OCI-LY7 (cell line): ENCODE measurements at places on chromosomes 7 and 10. TPM values are rescaled to one million over a fixed set of nuclear protein-coding genes. Genes with fewer than 3 reads are reported as not detected.
A peak's percentile ranks its signal among the peaks of the same experiment; 100 is the strongest.

Gene TSPAN33
- 37.8 and 44.8 TPM in 2 replicates for total RNA-seq

- no peak for DNase-seq
Observed at GRCh38 chr7:42311195-42311594, 74.2 kb upstream of the GLI3 start.

- DNase-seq: no peak
Observed at GRCh38 chr10:104427989-104428388, 74.4 kb downstream of the CFAP58 start.

GRCh38 chr7:127874951-127875608 is 156.2 kb downstream of the LRRC4 start:
- no peak for DNase-seq

DNA sequence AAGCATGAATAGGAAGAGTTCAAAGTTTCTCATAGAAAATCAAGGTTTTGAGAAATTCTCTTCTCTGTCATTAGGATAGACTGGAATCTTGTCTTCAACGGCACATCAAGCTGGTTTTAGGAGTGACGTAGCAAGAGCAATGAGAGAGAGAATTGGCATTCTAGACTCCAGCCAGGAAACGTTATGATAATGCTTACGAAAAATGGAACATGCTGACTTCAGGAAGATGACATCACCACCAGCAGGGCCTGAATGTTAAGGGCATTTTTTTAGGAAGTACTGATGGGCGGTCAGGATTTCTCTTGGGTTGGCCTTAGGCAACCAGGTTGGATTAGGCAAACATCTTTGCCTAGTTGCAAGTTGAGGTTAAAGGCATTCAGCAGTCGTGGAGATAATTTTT is 213.2 kb upstream of the CTBP2 start:
- no peak for DNase-seq

DNA sequence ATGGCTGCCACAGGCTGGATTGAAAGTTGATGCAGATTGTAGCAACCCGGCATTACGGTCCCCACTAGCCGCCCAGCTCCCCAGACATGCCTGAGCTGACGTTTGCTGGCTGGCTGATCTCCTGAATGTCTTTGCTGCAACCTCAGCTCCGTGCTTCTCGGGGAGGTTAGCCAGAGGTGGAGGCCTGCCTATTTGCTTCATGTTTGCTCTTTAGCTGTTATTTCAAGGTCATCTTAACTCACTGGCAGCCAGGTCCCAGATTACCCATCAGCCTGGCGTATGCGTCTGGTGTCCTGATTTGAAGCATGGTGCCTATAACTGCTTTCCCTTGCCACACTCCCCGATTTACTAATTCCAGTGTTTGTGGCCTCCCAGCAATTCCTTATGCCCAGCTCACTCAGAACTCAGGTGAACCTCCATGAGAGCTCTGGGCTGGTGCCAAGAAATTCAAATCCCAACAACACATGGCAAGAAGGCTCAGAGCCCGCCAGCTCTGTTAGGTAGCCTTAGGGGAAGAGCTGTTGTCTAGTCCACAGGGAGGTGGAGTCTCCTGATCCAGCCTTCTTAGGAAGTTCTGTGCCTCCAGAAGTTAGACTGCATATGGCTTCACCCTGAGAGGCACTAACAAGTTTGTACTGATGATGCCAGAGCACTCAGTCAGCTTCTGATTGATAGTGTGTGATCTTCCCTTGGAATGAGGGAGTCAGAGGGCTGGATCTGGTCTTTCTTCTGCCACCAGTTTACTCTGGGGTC is 69.7 kb upstream of the EXOC4 start:
- no peak for DNase-seq

GRCh38 chr7:34236057-34236456 is 330.7 kb downstream of the BMPER start:
- DNase-seq: no peak

DNA sequence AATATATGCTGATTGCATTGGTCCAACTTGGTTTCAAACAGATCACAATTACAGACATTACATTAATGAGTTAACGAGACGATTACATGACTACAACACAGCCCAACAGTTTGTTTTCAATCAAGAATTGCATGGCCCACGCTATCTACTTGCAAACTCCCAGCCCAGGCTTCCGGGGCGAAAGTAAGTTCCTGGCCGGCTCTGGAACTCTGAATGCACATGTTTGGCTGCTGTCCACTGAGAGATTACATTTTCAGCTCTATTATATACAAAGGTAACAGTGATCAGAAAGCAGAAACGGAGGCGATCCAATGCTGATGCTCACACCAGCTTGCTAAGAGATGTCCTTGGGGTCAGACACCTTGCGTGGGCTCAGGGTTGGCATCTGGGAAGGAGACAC is 206.3 kb downstream of the FANK1 start:
- no peak for DNase-seq

DNA sequence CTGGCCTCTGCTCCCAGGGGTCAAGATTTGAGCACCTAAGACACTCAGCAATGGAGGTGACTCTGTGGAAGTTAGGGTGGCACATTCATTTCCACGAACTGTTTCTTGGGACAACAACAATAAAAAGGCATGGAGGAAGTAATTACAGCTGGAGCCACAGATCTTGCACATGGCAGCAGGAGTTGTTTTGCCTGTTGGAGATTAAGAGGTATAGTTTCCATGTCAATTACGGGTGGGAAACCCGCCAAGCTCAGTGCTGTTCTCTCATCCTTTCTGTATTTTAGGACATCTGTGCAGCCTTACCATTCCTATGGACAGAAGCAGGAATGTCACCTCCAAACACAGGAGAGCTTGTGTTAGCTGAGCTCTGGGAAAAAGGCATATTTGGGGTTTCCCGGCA is 201.2 kb downstream of the SNX10 start:
- no peak for DNase-seq

Gene CALHM1
- 0.13 and 0.18 TPM in 2 replicates for total RNA-seq

Gene LIPF
- total RNA-seq: not detected in 2 replicates

DNA sequence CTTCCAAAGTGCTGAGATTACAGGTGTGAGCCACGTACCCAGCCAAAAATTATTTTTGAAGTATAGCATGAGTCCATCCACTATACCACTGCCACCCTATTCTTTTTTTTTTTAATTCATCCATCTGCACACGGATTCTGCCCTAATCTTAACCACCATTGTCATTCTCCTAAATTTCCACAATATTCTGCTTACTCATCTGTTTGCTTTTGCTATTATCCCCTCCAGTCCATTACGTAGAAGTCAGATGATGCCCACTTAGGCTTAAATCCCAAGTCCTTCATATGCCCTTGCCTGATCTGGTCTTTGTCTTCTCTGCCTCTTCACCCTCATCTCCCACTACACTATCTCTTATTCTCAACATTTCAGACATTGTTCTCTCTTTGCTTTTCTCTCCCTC is 86.7 kb downstream of the MMRN2 start:
- no peak for DNase-seq

DNA sequence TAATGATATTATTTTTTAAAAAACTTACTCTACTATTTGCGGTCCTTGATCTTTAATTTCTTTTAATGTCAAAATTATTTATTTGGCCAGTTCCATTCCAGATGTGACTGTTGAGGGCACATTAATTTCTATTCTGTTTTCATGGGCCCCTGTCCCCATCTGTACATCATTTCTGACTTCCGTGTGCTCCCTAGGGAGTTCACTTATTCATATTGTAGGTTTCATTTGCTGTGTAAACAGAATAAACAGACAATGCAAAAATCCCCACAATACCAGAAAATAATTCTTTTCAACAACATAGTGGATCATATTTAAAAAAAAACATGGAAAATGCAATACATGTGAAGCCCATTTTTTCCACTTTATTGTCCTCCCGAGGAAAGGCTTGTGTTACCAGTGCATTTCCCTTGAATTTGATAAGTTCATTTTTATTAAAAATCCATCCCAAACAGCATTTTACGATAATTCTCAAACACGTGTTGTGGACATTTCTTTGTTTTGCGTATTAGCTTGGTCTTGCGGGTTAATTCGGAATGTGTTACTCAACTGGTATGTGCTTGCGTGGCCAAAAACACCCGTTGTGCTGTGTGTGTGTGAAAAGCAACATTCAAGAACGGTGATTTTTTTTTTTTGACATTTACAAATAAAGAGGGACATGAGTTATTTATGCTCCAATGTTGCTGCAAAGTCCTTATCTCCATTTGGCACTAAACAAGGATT is 138.4 kb downstream of the MGMT start:
- DNase-seq: no peak

Gene RHOBTB1
- 0.07 TPM in 1 of 2 replicates, not detected in the other for total RNA-seq

GRCh38 chr7:159036916-159037605 is 107.6 kb downstream of the VIPR2 start:
- DNase-seq: no peak

DNA sequence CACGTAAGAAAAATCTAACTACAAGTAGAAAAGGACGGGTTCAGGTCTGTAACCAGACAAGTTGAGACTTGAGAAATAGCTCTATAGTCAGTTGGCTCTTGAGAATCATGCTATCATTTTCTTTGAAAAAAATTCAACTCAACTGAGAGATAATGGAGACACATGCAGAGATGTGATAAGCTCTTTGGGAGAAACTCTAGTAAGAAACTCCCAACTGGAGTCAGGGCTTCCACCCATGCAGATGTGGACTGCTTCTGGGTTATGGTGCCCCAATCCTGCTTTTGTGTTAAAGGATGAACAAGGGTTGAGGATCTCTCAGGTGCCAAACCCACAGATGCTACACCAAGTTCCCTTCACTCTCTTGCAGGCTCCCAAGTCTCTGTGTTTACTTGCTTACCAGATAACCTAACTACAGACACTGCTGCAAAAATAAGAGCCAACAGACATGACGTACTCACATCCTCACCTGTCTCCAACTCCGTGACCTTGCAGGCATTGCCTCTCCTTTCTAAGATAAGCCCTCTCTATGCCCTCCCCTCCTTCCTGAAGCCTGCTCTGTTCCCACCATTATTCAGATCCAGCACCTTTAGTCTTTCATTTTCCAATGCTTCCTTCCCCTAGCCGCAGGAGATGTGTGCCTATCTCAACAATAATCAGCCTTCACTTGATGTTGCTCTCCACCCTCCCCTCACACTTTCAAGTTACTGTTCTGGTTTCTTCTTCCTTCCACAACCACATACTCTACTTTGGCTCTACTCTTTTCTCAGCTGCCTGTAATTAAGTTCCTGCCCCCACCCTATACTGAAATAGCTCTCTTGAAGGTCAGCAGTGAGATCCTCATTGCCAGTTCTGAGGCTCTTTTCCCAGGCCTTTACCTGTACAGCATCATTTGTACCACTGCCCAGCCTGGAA is 130.0 kb downstream of the ICA1 start:
- no peak for DNase-seq

GRCh38 chr7:75694638-75695399 is 43.9 kb downstream of the HIP1 start:
- DNase-seq: no peak

- DNase-seq: no peak
Observed at GRCh38 chr7:105621617-105622016, 40.3 kb upstream of the EFCAB10 start.

- DNase-seq: no peak
Observed at GRCh38 chr10:129046065-129046681, 420.9 kb upstream of the MGMT start.

GRCh38 chr7:102094316-102094650 is 192.4 kb upstream of the SH2B2 start:
- DNase-seq: no peak

Gene AKR1C8
- total RNA-seq: not detected in 2 replicates

Gene GRID2IP
- total RNA-seq: 0.32 and 0.41 TPM in 2 replicates

Gene SPDYE11
- not detected in 2 replicates for total RNA-seq

Gene CRYGN
- not detected in 2 replicates for total RNA-seq

- DNase-seq: no peak
Observed at GRCh38 chr10:13758312-13758711, 171.5 kb downstream of the PRPF18 start.

Gene OGDHL
- 0.23 and 0.24 TPM in 2 replicates for total RNA-seq

Gene SMKR1
- total RNA-seq: not detected in 2 replicates

DNA sequence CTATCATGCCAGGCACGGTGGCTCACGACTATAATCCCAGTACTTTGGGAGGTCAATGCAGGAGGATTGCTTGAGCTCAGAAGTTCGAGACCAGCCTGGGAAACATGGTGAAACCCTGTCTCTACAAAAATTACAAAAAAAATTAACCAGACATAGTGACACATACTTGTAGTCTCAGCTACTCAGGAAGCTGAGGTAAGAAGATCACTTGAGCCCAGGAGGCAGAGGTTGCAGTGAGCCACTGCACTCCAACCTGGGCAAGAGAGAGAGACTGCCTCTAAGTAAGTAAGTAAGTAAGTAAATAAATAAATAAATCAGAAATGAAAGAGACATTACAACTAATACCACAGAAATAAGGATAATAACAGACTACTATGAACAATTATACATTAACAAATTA is 36.2 kb downstream of the PDLIM1 start:
- DNase-seq: no peak

- no peak for DNase-seq
Observed at GRCh38 chr10:601660-601963, 87.9 kb downstream of the DIP2C start.

Gene CREM
- 32.2 and 33.1 TPM in 2 replicates for total RNA-seq

- no peak for DNase-seq
Observed at GRCh38 chr7:96059075-96059474, 262.8 kb downstream of the SLC25A13 start.

Gene LIPJ
- total RNA-seq: not detected in 2 replicates

DNA sequence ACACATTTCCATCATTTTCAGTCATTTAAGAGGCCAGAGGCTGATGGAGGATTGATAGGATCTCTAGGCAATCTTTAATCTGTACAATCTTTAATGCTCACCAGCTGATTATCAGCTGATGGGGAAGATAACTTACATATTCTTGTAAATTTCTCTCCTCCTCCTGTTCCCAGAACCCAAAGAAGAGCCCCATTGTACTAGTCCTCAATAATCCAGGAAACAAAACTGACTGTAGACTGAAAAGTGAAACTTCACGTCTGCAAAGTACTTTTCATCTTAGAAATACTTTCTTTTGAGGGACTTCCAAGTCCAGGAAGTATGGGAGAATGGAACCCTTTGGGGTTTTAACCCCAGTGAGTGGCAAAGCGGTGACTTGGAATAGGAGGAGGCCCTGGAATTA is 283.3 kb downstream of the FRMD4A start:
- DNase-seq: no peak

DNA sequence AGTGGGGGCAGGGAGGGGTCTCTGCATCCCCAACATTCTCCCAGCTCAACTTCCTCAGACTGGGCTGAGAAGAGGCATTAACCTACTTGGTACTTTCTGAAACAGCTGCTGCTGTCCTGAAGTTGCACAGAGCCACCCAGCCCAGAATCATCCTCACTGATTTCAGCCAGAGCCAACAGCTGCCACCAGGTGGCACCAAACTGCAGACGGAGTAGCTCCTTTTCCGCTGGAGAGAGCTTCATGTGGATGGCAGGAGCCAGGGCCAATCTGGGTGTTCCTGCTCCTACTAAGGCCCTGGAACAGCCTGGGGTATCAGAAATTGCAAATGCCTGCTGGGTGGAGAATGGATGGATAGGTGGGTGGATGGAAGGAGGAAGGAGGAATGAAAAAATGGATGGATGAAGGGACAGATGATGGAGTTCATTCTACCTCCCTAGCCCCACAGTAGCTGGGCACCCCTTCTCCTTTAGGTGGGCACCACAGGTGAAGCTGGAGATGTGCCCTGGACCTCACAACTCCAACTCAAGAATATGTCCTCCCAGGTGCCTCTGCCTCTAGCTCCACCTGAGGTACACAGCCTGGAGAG is 11.8 kb upstream of the DRGX start:
- peak; percentile 70 for DNase-seq

- peak; percentile 86 for DNase-seq
Observed at GRCh38 chr7:3042861-3043489, 692 bp downstream of the CARD11 start.

Gene LRRN3
- total RNA-seq: not detected in 2 replicates
